ENCODE measurements at places on chromosomes 3 and 15.

- no peak for DNase-seq
Observed at GRCh38 chr3:197804511-197804910, 13.5 kb downstream of the LRCH3 start.

GRCh38 chr3:123782488-123782887, 101.6 kb downstream of the MYLK start:
- no peak for DNase-seq

DNA sequence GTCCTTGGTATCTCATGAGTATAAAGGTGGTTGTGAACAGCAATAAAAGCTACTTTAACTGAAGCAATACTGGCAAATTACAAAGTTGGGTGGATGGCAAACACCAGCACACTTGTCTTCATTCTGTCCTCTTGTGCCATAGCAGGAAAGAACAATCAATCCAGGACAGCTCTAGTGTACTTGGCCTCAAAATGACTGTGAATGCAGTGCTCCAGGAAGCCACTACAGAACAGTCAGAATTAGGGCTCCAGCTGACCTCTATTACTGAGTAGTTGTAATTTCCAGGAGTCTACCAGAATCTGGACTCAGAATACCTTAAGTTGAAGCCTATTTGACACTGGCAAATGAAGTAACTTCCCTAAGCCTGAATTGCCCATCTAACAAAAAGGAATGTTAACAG, 339.0 kb upstream of the WNT5A start:
- no peak for DNase-seq

DNA sequence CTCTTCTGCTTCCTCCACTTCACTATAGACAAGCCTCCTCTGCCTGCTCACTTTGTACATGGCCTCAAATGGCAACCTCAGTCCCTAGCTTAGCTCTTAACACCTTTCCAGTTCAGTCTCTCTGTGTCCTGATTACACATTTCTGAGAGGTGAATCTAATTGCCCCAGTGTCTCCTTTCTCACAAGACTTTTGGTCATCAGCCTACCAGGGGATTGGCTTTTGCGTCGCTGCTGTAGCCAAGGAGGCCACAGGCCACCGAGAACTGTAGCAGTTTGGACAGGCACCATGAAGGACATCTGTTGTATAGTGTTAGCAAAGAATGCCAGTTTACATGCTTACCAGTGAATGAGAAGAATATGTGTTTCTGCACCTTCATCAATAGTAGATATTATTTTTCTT, 8.5 kb downstream of the IREB2 start:
- no peak for DNase-seq

DNA sequence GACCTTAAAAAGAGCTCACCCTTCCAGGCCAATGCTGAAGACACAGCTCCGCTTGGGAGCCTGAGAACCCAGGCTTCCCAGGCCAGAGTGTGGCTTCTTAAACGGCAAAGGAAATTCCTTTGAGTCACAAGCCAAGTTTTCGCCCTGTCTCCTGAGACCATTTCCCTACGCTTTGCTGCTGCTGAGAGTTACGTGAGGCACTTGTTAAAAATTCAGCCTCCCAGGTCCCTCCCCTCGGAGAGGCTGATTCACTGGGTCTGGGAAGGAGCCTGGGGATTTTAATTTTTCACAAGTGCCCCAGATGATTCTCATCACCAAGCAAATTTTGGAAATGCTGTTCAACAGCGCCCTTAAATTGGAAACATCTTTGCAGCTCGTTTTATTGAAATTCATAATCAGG, 25.5 kb downstream of the RLBP1 start:
- no peak for DNase-seq

DNA sequence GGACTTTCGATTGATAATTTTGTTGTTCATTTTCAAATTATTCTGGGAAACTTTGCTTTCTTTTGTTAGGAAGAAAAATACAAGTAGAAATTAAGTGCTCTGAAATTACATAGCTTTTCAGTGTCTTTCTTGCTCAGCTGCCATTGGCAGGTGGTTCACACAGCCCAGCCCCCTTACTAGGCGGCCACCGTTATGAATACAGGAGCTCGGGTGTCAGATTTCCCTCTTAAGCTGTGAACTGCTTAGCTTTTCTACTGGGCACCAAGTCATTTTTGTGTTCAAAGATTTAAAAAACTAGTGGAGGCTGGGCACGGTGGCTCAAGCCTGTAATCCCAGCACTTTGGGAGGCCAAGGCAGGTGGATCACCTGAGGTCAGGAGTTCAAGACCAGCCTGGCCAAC, 55.2 kb downstream of the HMG20A start:
- no peak for DNase-seq

- no peak for DNase-seq
Observed at GRCh38 chr3:106078635-106079034, 209.8 kb upstream of the CBLB start.

DNA sequence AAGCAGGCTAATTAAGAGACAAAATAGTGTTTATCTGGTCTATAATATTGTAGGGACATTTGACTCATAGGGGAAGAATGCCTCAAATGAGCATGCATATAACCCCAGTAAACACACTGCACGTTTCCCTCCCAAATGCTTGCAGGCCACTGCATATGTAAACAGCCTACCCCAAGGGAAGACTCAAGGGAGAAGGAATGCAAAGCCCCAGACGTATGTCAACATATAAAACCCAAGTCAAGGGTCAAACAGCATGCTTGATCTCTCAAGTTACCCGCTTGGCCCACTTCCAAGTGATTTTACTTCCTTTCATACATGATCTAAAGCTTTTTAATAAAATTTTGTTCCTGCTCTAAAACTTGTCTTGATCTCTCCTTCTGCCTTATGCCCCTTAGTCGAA, 1090.0 kb downstream of the OTOL1 start:
- no peak for DNase-seq
